DMS79 (cell line): ENCODE measurements at places on chromosomes 6 and 20.
A peak's percentile ranks its signal among the peaks of the same experiment; 100 is the strongest.

DNA sequence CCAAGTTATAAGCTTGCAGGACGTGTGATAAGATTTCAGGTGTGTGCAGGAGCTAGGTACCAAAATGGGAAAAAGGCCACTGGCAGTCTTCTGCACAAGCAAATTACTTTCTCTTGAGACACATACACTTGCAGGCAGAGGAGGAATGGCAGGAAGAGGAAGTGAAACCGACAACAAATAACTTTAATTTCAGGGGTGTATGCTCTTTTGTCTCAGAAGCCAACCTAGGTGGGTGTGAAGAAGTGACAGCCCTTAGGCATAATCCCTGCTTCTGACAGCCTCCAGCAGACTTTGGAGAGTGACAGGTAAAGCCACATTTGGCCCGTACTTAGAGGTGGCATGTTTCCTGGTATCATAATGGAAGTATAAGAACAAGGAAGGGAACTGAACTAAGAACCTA is 118.8 kb upstream of the TRAF3IP2 start:
- DNase-seq: no peak

GRCh38 chr6:5998711-5999687 is 7.7 kb downstream of the NRN1 start:
- no peak for DNase-seq

GRCh38 chr20:43537921-43538877 is 20.6 kb upstream of the SGK2 start:
- DNase-seq: no peak

- DNase-seq: no peak
Observed at GRCh38 chr6:134288538-134289203, 29.2 kb downstream of the SGK1 start.

GRCh38 chr6:170564936-170565530 is 10.9 kb downstream of the TBP start:
- DNase-seq: no peak

DNA sequence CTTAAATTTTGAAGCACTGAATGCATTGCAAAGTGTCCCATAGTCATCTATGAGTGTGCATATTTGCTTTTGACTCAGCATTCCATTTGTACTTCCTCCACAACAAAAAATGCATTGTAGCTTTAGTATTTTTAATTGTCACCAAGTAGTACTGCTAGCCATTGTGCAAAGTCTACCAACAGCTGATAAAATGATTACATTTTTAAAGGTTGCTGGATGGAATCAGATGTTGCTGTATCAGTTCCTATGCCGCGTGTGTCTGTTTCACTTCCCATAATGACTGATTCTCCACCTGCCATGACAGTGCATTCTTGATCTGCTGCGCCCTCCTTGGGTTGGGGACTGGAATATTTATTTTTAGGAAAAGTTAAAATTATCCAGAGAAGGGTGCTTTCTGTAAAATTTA is 41.2 kb downstream of the SLX4IP start:
- no peak for DNase-seq

DNA sequence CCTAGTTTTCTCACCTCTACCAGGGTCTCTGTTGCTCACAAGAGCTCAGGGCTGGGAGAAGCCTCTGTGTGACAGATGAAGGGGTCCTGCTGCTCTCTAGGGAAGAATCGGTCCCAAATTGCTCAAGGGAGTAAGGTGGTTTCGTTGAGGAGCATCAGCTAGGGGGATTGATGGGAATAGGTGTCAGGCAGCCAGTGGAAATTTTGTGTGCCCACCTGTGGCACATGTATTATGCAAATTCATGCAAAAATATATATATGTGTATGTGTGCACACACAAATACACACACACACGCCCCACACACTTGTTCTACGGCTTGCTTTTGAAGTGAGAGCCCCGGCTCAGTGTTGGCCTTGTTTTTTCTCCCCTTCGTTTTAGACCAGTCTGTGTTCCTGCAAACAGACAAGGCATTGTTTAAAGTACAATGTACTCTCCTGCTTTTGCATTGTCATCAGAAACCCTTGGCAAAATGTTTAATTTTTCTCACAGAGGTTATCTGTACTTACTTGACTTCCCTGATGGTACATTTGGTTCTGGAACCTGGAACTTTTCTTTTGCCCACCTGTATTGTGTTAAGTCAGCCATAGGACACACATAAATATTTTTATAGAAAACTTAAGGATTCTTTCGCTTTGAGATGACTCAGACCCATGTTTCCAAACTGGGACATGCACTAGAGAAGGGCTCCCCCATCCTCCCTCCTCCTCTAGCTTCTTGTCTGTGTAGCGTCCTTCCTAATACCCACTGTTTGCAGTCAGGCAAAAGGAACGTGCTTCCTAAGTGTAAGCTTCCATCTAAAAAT is 26.7 kb downstream of the FOXO3 start:
- no peak for DNase-seq

- DNase-seq: peak; percentile 68
Observed at GRCh38 chr20:57211908-57212533, 54.4 kb downstream of the BMP7 start.

GRCh38 chr6:39091220-39091619 is 23.8 kb downstream of the SAYSD1 start:
- DNase-seq: no peak

GRCh38 chr6:3138341-3138740 is 19.0 kb downstream of the TUBB2A start:
- DNase-seq: no peak

GRCh38 chr6:18495236-18495635 is 108.1 kb downstream of the RNF144B start:
- DNase-seq: no peak

DNA sequence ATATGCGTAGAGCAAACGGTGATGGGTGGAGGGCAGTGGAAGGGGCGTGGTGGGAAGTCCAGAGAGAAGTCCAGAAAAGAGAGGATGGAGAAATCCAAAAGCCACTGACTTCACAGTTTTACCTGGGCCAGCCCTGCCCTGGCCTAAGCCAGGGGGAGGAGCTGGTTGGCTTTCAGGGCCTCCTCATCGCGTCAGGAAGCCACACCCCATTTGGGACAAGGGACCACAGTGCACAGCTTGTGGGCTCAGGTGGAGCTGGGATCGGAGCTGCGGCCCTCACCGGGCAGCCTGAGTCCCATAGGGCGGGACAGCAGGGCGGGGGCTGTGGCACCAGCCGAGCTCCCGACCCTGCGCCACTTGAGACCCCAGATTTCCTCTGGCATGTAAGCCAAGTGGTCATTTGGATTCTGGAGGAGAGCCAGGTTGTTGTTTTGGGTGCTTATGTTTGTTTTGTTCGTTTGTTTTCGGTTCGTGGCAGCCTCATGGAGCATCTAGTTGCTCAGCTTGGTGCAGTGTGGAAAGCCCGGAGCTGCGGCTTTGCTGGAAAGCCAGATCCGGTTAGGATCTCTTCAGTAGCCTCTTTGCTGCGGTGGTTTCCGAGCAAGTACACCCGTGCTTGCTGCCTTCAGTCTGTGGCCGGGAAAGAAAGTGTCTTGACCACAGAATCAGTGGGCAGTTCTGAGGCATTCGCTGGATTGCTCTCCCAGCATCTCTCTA is 42.2 kb downstream of the RIOK1 start:
- peak; percentile 22 for DNase-seq

DNA sequence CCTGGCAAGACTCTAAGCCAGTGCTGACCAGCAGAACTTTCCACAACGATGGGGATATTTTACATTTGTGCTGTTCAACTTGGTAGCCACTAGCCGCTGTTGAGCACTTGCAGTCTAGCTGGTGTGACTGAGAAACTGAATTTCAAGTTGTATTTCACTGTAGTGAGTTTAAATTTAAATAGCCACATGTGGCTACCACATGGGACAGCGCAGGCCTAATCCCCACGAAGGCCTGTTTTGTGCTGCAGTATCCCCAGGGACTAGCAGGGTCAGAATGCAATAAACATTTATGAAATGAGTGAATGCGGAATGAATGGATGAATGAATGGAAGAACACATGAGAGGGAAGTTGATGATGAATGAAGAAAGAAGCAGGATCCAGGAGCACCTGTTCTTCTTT is 115.8 kb downstream of the TRERF1 start:
- no peak for DNase-seq

DNA sequence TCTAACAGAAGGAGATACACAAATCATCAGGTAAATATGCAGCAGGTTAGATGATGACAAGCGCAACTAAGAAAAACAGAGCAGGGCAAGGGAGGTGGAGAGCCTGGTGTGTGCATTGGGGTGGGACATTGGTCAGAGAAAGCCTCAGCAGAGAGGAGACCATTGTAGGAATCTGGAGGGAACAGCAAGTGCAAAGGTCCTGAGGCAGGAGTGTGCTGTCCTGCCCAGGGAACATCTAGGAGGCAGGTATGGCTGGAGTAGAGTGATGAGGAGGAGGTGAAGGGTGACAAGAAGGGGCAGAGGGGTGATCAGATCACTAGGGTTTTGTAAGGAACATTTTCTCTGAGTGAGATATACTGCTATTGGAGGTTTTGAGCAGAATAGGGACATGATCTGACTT is 90.1 kb downstream of the NCR2 start:
- no peak for DNase-seq

- DNase-seq: no peak
Observed at GRCh38 chr20:16017656-16018055, 555.6 kb downstream of the KIF16B start.

DNA sequence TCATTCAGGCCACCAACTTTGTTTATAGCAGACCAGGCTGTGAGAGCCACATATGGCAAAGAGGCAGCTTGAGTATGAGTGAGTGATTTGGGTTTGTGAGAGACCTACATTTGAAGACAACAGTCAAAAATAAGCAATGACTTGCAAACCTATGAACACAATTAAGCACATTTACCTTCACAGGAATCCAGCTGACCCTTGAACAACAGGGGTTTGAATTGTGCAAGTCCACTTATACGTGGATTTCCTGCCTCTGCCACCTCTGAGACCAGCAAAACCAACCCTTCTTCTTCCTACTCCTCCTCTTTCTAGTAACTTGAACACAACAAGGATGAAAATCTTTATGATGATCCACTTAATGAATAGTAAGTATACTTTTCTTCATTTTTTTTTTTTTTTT is 10.1 kb downstream of the RTN4IP1 start:
- no peak for DNase-seq

DNA sequence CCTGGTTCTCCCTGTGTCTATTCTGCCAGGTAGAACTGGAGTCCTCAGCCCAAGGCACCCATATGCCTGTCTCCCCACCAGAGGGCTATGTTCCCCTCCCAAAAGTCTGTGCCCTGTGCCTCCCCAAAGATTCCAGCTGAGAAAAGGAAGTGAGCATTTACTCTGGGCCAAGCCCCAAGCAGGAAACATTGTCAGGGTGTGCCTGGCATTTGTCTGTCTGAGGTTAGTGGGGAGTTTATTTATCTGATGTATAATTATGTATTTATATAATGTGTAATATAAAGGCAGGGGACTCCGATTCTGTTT is 5.6 kb downstream of the GDF5 start:
- no peak for DNase-seq

DNA sequence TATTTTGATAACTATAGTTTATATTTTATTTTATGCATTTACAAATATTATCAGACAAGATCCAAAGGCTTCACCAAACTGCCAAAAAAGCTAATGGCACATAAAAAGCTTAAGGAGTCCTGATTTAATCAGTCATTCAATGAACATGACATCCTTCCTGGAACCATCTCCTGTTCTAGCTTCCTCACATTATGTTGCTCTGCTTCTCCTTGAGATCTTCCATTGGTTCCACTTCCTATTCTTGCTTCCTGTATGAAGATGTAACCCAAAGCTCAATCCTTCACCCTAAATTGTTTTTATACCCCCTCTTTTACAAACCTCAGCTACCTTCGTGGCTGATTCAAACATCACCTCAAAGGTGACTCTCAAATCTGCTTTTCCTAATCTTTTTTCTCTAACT is 4.5 kb upstream of the BRD2 start:
- DNase-seq: no peak

DNA sequence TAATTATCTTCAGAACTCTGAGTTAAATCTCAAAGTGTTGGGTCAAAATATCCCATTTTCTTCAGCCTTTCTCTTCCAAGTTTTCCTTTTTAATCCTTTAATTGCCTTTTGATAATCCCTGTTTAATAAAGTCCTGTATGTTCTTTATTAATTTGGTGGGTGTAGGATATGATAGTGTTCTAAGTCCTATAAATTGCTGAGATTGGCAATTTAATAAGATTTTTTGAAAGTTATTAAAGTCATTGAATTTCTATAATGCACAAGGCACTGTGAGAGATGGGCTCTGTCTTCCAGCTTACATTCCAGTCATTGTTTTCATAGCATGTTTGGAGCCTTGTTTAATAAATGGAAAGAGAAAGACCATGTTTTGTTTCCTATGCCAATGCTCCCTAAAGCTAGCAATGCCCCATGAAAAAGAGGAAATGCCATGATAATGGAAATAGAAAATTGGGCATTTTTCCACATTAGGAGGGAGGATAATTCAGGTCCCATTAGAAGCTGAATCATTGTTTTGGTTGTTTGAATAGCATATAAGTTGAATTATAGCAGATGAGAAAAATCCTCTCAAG is 404.8 kb downstream of the CD109 start:
- no peak for DNase-seq

- no peak for DNase-seq
Observed at GRCh38 chr20:36607586-36608387, 2.2 kb downstream of the RAB5IF start.

- DNase-seq: no peak
Observed at GRCh38 chr20:53890443-53891305, 179.7 kb downstream of the BCAS1 start.

DNA sequence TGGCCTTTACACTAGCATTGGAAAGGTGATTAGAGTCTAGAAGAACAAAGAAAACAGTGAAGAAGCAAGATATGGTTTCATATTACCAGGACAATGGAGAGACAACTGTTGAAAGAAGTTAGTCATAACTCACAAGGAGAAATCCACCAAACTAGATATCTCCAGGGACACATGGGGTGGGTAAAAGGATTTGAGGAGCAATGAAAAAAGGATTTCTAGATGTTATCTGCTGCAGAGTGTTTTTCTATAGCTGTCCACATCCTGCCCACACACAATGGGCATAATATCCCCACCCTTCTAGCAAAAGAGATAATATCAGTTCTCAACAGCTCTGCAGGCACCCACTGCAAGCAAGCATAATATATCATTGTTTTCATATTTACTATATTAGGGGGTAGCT is 303.1 kb downstream of the HAO1 start:
- DNase-seq: no peak

- no peak for DNase-seq
Observed at GRCh38 chr20:42370075-42370474, 751.9 kb upstream of the CHD6 start.

GRCh38 chr20:12053353-12053752 is 135.7 kb downstream of the BTBD3 start:
- no peak for DNase-seq

GRCh38 chr6:136401749-136402148 is 112.1 kb upstream of the BCLAF1 start:
- DNase-seq: no peak

GRCh38 chr6:36633915-36634314 is 39.8 kb downstream of the SRSF3 start:
- peak; percentile 62 for DNase-seq

GRCh38 chr20:49729780-49730179 is 16.1 kb upstream of the B4GALT5 start:
- DNase-seq: no peak

- DNase-seq: no peak
Observed at GRCh38 chr6:143941852-143942627, 66.0 kb downstream of the PLAGL1 start.

- peak; percentile 6 for DNase-seq
Observed at GRCh38 chr20:47789081-47789763, 3.9 kb upstream of the SULF2 start.

- no peak for DNase-seq
Observed at GRCh38 chr6:139277161-139277560, 14.6 kb downstream of the TXLNB start.

GRCh38 chr6:110037726-110038295 is 59.7 kb downstream of the GPR6 start:
- no peak for DNase-seq
